Lung microvascular endothelial cell (primary cell): ENCODE measurements at places on chromosomes 7 and 10. TPM values are rescaled to one million over a fixed set of nuclear protein-coding genes. Genes with fewer than 3 reads are reported as not detected.

Gene GDF2
- not detected in 2 replicates for total RNA-seq

Gene VAX1
- total RNA-seq: not detected in 2 replicates

Gene CCDC3
- under 0.01 and 0.60 TPM in 2 replicates for total RNA-seq

Gene CHRM2
- not detected in 2 replicates for total RNA-seq

Gene PNLIP
- total RNA-seq: not detected in 2 replicates

Gene HEPACAM2
- under 0.01 TPM in 1 of 2 replicates, not detected in the other for total RNA-seq

Gene CARD11
- 2.2 and 3.1 TPM in 2 replicates for total RNA-seq

Gene MKX
- 0.20 TPM in 1 of 2 replicates, not detected in the other for total RNA-seq

Gene HMX3
- not detected in 2 replicates for total RNA-seq

Gene CYP3A5
- total RNA-seq: not detected in 2 replicates

Gene MARCHF5
- 19.4 and 21.6 TPM in 2 replicates for total RNA-seq

Gene ZNF736
- total RNA-seq: 3.7 and 8.3 TPM in 2 replicates

Gene TMEM213
- total RNA-seq: not detected in 2 replicates

Gene CREB5
- 2.4 and 3.2 TPM in 2 replicates for total RNA-seq

Gene SPDYE11
- not detected in 2 replicates for total RNA-seq

Gene UCN3
- total RNA-seq: not detected in 2 replicates

Gene C10orf53
- not detected in 2 replicates for total RNA-seq

Gene C7orf33
- total RNA-seq: not detected in 2 replicates

Gene AGMO
- total RNA-seq: 0.22 and 0.40 TPM in 2 replicates

Gene CRYGN
- not detected in 2 replicates for total RNA-seq

Gene IGFBP3
- 1.5 and 2.4 TPM in 2 replicates for total RNA-seq
